ENCODE measurements at places on chromosomes 2 and 18.

DNA sequence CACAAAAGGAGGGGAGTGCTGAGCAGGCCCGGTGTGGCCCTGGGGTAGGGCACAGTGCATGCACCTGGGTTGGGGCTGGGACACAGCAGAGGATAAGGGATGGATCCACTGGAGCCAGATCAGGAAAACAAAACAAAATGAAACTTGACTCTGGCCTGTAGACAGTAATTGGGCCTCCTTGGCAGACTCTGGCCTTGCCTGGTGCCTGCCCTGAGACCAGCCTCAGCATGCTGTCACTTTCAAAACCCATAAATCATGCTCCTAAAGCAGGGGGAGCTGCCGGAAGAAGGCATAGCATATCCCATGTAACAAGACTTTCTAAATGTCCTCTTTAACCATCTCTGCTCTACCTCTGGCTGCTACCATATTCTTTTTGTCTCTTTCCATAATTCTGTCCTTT is 61.1 kb upstream of the IGFBP5 start:
- DNase-seq = no peak

GRCh38 chr2:25176541-25177181 is 8.3 kb upstream of the POMC start:
- DNase-seq = no peak

GRCh38 chr2:163213661-163214081 is 375.1 kb upstream of the KCNH7 start:
- DNase-seq = no peak

DNA sequence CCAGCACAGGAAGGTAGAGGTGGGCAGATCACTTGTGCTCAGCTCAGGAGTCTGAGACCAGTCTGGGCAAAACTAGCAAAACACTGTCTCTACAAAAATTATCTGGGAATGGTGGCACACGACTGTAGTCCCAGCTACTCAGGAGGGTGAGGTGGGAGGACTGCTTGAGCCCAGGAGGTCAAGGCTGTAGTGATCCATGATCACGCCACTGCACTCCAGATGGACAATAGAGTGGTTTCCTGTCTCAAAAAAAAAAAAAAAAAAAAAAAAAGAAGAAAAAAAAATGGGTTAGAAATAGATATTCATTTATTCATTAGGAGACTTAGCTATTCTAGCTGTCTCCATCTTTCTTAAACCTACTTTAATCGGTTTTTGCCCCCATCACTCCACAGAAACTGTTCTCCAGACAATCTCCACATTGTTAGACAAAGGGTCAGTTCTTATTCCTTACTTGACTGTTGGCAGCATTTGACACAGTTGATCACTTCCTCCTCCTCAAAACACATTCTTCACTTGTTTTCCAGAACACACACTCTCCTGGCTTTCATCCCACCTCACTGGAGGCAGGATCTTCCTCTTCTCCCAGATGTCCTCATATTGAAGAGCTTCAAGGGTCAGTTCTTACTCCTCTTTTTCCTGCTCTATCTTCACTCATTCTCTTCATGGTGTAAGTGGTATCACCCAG is 103.1 kb downstream of the DTNB start:
- DNase-seq = no peak

GRCh38 chr2:18465979-18466378 is 94.5 kb downstream of the RDH14 start:
- no peak for DNase-seq

GRCh38 chr2:236971131-236971821 is 114.4 kb upstream of the COPS8 start:
- DNase-seq = no peak

DNA sequence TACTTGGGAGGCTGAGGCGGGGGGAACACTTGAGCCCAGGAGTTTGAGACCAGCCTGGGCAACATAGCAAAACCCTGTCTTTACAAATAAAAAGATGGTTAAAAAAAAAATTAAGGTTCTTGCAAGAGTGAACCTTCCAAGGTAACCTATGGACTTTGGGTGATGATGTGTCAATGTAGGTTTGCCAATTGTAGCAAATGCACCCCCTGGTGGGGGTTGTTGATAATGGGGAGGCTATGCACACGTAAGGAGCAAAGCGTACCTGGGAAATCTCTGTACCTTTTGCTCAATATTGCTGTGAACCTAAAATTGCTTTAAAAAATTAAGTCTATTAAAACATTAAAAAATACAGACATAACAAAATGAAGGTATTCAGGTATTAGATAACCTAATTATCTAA is 70.4 kb downstream of the CWC22 start:
- no peak for DNase-seq

- no peak for DNase-seq
Observed at GRCh38 chr2:66463206-66463755, 28.4 kb downstream of the MEIS1 start.

- no peak for DNase-seq
Observed at GRCh38 chr2:11498543-11499034, 32.6 kb upstream of the E2F6 start.

GRCh38 chr2:144943293-144943941 is 423.5 kb upstream of the ZEB2 start:
- DNase-seq = no peak

DNA sequence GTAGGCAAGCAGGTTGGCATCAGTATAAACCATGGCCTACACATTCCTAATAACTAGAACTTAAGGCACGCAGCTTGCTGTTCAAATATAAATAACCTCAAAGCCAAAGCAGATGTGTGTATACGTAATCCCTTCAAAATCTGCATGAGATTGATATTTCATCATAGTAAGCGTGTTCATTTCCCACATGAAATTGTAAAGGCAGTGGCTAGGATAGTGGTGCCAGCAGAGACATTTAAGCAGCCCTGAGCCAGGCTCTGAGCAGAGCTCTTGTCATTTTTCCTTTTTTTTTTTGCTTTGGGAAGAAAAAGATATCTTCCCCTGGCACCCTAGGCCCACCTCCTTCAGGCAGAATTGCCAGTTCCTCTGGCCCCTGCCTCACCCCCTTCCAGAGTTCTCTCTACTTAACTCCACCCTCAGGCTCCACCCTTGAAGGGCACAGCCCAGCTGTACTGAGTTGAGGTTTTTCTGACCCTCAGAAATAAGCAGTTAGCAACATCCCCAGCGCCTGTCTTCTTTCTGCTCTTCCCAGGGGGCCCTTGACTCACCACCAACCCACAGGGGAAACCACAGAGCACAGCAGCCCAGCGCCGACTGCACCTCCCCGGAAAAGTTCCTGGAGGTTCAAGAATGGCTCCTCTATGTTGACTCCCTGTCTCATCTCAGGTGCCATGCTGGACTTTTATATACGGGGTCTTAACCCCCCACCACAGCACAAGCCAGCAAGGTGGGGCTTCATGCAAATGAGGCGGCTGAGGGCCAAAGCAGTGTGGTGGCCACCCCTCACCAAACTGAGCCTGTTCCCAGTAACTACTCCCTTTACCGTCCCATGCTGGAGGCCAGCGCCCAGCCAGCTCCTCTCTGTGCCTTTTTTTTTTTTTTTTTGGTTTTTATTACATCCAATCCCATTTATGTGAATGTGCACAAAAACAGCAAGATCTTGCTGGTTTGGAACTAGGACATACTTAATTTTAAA is 84.7 kb downstream of the EHD3 start:
- DNase-seq = no peak

GRCh38 chr2:26401739-26402541 is at the start of gene DRC1:
TSS of gene DRC1 (plus strand) at chr2:26401920. CDS start at chr2:26401990, 70 bp downstream.
- DNase-seq = no peak

GRCh38 chr2:72142570-72143440 is 4.9 kb downstream of the CYP26B1 start:
- DNase-seq = no peak

DNA sequence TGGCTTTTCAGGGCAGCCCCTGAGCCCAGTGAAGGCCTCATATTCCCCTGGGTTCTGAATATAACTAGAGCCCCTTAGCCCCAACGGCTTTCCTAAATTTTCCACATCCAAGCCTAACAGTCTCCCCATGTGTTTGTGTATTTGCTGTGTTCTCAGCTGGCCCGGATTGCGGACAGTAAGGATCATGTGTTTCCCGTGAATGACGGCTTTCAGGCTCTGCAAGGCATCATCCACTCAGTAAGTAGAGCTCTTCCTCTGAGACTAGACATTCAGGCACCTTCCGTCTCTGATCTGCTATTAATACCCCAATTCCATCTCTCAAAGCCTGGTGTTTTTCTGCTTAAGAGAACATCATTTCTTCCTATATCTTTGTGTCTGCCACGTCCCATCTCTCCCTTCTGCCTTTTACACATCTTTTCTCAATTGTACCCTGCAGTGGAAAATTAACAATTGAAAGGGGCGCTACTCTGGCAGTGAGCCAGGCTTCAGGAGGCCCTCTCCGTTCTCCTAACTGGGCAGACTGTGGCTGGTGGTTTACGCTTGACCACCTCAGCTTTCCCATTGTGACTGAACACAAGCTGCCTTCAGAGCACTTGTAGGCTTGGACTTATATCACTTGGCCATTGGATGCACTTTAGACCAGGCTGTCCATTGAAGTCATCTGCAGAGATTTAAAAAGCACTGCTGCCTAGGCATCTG is 64.4 kb downstream of the ANTXR1 start:
- DNase-seq = no peak

DNA sequence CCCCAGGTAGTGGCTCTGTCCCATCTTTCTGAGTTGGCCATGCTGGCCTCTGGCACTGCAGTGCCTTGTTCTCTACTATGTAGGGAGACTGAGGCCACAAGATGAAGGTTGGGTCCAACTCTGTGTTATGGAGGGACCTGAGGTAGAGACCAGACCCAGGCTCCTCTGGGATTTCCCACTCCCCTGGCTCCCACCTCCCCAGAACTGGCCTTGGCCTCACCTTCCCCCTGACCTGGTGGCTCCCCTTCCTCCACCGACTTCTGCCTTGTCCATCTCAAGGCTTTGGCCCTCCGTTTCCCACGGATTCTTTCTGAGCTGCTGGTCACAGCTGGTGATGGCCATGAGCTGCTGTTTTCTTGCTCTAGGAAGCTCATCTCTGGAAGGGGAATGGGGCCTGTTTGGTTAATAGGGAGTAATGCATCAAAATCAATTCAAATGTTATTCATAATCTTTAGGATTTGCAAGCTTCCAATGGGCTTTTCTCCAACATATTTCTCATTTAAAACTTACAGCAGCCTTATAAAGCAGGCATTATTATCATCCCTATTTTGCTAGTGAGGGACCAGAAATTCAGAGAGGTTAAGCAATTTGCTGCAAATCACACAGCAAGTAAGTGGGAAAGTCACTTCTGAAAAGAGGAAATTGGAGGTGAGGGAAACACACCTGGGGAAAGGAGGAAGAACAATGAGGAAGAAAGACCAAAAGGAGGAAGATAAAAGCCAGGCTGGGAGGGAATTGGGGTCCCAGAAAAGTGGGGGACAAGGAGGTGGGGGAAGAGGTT is 887 bp downstream of the PRKAG3 start:
- no peak for DNase-seq

DNA sequence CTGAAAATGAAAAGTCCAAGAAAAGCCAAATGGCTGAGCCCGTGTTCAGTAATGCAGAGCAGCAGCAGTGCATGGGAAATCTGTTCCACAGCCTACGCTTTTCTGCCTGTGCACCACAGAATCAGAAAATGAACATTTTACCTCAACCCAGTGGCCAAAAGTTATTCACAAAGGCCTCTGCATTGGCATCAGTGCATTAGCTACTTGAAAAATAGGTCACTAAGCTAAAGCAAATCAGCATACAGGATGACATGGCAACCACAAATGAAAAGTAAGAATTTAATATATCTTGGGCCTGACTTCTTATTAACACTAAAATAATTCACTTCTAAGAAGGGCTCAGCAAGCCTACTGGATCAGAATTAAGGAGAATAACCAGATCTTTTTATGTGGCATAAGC is 1145.3 kb upstream of the CHAC2 start:
- no peak for DNase-seq

GRCh38 chr2:189517847-189518535 is 62.6 kb downstream of the SLC40A1 start:
- no peak for DNase-seq

- DNase-seq = no peak
Observed at GRCh38 chr2:207403950-207404349, 125.8 kb upstream of the CREB1 start.

GRCh38 chr2:185578322-185578721 is 160.3 kb upstream of the FSIP2 start:
- DNase-seq = no peak

DNA sequence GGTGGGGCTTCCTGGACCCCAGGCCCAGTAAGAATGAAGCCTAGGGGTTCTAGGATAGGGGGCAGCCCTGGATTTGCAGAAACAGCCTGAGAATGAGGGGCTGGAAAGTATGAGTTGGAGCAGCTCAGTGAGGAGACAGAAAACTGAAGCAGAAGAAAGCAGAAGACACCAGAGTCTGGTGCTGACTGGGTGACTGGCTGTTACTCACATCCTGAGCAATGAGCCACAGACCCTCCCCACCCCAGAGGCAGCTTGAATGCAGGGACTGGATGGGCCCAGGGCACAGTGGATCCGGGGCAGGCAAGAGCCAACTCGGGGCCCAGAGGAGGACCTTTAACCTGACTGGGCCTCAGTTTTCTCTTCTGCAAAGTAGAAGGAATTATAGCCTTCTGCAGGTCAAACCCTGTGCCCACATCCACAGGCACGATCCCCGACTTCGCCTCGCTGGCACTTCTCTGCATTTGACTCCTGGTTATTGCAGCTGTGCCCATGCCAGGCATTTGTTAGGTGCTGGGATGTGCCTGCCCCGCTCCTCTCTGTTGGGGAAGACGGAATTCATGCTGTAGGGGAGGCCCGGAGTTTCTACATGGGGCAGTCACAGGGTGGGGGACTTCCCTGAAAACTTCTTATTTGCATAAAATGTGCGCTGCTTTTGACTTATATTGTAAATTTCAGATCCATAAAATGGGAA is 8.5 kb downstream of the STEAP3 start:
- no peak for DNase-seq

DNA sequence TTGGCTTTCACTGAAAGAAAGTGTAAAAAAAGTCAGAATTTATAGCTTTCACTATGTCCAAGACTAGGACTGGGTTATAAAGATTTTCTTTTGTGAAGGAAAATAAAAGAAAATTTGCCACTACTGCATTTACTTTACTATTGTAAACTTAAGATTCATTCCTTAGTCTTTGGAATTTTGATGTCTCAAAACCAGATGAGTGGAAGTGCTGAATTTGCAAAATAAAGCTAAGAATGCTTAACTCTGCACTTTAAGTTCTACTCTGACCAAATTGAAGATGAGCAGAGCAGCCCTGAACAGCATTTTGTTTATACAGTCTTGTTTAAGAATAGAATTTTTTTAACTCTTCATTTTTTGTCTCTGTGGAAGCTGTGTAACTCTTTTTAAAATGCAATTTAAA is 102.4 kb downstream of the ICA1L start:
- DNase-seq = no peak

GRCh38 chr2:30239308-30239985 is 8.1 kb downstream of the LBH start:
- no peak for DNase-seq

DNA sequence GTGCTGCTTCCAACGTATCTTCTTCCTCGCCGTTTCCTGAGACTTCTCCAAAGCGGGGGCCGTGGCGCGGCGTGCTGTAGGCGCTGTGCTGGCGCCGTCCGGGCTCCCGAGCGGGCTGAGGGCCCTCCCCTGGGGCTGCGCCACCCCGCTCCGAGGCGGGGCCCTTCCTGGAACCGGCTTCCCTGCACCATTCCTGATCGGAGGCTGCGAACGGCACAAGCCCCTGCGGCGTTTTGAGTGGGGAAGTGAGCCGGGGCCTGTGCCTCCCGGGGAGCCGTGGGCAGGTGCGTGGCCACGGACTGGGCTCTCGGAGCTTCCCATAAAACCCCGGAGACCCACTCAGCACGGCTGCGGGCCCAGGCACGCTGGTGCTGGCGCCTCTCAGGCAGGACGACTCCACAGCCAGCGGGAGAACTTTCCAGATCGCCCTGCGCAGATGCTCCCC is 74.7 kb downstream of the PSMG2 start:
- DNase-seq = no peak

GRCh38 chr2:43950383-43951008 is 45.3 kb downstream of the LRPPRC start:
- no peak for DNase-seq
